Left hindlimb (tissue), 1 donor: ENCODE measurements at places on chromosomes 7 and 10.

DNA sequence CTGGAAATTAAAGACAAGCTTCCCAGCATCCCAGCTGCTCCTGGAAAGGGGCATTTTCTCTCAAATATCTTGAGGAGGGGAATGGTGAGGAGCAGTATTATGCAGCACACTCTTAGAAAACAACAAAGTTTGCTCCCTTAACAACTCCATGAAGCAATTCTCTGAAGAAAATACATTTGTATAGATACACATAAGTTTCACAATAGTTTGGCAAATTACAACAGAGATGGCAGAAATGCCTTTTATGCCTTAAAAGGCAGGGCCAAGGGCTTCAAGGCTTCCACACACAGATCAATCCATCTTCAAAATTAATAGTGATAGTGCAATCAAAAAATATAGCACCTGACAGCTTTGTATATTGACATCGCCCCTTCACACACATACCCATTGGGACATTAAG is 12.2 kb downstream of the DGKI start:
- DNase-seq, result no peak

GRCh38 chr7:139589474-139589873 is 66.0 kb downstream of the CLEC2L start:
- no peak for DNase-seq

DNA sequence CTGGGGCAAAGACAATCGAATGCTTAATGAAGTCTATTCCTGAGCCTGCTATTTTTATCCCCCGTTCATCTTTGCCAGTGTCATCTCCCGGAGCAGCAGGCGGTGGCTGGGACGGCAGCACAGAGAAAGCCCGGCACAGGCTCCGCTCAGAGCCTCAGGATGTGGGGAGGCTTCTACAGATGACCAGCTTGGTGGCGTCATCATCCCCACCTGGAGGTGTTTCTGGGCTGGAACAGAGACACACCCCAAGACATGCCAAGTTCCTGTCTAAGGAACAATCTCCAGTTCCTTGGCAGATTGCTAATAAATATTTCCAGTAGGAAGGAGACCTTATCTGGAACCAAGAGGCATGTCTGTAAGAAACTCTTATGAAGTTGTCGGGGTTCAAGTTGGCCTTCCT is 552.4 kb upstream of the MGMT start:
- no peak for DNase-seq

- no peak for DNase-seq
These were observed 2.1 kb upstream of the H2AZ2 start for GRCh38 chr7:44849885-44850544.

GRCh38 chr7:925601-926000 is 28.9 kb downstream of the ADAP1 start:
- DNase-seq, result no peak

DNA sequence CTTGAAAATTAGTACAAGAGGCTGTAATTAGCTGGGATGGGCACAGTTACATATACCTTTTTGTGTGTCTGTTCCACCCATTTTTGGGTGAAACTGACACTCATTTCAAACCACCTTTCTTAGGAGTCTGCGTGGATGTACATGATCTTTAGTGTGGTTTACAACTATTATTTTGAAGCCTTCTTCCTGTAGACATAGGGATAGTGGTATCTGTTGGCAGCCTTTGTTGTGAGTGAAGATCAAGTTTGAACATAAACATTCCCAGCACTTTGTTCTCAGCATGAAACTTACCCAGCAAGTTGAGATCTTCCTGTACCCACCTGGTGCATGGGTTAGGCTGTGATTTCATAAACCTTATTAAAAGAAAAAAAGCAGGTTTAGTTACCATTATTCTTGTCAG is 2.0 kb downstream of the BAG3 start:
- DNase-seq, result no peak
